ENCODE measurements at places on chromosomes 1 and 21.
A peak's percentile ranks its signal among the peaks of the same experiment; 100 is the strongest.

DNA sequence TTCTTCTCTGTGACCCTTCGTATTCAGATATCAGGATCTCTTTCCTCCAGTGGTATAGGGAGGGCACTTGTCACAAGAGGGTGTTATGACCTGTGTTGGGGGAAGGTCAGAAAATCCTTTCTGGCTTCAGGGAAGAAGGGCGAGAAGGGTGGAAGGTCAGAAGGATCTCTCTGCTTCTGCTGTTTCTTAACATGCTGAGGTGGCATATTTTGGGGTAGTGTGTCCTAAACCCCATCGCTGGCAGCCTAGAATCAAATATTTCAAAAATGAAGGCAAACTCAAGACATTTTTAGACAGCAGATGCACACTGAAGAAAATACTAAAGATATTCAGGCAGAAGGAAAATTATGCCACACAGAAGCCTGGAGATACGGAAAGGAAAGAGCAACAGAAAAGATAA, 207.6 kb downstream of the TM2D1 start:
- no peak for DNase-seq

DNA sequence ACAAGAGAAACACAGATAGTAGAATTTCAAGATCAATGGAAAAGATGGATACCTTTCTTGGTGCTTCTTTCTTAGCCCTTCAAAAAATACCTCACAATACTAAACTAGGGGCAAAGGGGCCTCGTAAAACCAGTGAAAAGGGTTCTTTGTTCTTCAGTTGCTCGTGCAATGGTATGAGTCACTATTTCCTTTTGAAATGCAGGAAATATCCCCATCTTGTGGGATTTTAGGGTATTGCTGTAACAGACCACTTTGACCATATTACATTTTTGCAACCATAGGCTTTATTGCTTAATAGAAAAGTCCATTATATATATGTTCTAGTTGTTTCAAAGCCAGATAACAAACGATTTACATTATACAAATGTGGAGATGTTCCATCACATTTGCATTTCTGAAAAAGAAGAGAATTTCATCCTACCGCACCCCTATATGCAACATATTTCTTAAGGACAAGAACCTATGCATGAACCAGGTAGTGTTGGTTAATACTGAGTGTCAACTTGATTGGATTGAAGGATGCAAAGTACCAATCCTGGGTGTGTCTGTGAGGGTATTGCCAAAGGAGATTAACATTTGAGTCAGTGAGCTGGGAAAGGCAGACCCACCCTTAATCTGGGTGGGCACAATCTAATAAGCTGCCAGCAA, 88.6 kb upstream of the PKN2 start:
- DNase-seq: peak; percentile 24

GRCh38 chr1:2472109-2472508, 4.0 kb upstream of the PLCH2 start:
- no peak for DNase-seq

- no peak for DNase-seq
Measured at GRCh38 chr1:176315519-176316220, 108.6 kb upstream of the COP1 start.

DNA sequence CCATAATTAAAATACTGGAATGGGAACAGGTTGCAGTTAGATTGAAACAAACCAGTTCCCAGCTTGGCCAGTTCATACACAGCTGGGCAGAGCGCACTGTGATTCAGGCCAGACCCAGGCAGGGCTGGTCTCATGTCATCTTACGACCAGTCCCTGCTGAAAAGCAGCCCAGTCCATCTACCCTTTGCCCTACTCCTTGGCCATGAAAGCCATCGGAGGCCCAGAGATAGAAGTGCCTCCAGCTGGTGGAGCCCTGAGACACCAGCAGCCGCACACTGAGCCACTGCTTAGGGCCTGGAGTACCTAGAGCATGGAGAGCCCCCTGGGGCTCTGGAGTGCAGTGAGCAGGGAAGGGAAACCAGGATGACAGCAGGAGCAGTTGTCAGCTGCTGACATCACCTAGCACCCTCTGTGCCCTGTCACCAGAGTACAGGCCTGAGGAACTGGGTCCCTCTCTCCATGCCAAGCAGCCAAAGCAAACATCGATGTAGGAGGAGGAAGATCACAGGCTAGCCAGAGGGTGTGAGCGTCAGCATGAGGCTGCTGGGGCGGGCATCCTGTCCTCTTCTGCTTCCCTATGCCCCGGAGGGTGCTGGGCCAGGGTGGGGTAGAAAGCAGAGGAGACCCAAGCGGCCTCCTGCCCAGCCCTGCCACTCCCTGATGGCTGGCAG, 34.2 kb upstream of the TMEM125 start:
- DNase-seq: no peak

- DNase-seq: no peak
Measured at GRCh38 chr21:45377866-45378257, 27.1 kb upstream of the COL18A1 start.

- DNase-seq: no peak
Measured at GRCh38 chr1:225877580-225877979, 4.6 kb downstream of the TMEM63A start.

- no peak for DNase-seq
Measured at GRCh38 chr1:197917805-197918651, 856 bp downstream of the LHX9 start.

- no peak for DNase-seq
Measured at GRCh38 chr1:11314959-11315358, 42.0 kb downstream of the UBIAD1 start.

DNA sequence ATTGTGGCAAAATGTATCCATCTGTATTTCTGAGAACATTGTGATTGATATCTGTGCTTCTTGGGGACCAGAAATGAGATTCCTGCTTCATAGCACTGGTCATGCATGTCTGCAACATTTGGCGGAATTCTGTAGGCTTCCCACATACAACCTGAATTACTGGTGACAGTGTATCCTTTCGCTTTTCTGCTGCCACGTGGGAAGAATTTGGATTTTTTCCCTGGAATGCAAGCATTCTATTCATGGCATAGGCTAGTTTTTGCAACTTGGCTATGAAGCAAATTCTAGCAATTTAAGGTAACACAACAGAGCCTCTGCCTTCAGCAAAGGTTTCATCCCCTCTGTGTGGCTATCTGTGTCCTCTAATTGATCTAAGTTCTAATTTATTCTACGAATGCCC, 85.9 kb downstream of the BCAR3 start:
- DNase-seq: no peak

GRCh38 chr1:198741744-198742143, 102.9 kb downstream of the PTPRC start:
- no peak for DNase-seq

DNA sequence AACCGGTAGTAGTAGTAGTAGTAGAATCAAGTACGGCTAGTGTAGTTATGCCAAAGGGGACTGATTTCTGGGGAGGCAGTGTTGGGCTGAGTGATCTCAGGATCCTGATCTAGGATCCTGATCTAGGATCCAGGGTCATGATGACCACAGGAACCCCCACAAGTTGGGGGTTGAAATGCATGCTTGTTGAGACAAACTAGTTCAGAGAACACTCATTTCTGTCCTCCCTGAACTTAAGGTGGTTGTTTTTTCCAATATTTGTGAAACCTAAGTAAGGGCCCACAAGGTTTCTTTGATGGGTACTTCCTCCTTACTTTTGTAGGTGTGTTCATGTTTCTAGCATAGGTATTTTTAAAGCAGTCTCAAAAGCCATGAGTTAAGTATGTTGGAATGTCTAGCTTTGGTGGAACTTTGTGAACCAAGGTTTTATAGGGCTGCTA, 33.9 kb upstream of the PDC start:
- no peak for DNase-seq

- no peak for DNase-seq
Measured at GRCh38 chr1:169886931-169887330, 6.8 kb downstream of the SCYL3 start.

GRCh38 chr1:55382806-55383305, 167.7 kb upstream of the USP24 start:
- no peak for DNase-seq

DNA sequence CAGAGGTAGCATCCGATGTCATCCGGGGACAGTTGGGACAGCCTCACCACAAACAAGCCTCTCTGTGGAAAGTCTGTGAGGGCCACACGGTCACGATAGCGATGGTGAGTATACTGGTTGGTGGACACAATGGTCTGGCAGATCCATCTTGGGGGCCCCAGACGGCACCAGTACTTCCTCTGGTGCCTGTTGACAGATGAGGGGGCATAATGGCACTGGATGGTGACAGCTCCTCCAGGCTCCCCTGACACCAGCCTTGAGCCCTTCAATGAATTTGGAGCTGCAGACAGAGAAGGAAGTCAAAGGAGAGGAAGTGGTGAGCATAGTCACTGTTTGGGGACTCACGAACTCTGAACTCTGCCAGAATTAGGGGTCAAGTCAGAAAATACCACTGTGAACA, 8.0 kb downstream of the FCAMR start:
- DNase-seq: no peak

GRCh38 chr1:175373786-175374623, 181.4 kb upstream of the KIAA0040 start:
- no peak for DNase-seq

DNA sequence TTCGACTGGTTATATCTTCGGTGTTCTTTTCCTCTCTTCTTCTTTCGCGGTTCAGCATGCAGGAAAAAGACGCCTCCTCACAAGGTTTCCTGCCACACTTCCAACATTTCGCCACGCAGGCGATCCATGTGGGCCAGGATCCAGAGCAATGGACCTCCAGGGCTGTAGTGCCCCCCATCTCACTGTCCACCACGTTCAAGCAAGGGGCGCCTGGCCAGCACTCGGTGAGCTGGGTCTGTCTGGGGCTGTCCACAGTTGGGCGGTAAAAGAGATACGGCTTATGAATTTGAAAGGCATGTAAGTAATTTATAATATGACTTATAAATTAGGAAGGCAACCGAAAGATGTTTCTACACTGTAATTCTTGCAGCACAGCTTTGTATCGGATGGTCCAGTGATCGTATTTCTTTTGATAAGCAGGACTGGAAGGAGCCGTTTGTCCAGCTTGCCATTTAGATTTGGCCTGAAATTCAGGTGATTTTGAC, 334 bp downstream of the CTH start:
- no peak for DNase-seq

GRCh38 chr1:944341-945325, 14.4 kb downstream of the NOC2L start:
- no peak for DNase-seq

GRCh38 chr1:169099561-169099960, 6.9 kb upstream of the ATP1B1 start:
- DNase-seq: no peak

DNA sequence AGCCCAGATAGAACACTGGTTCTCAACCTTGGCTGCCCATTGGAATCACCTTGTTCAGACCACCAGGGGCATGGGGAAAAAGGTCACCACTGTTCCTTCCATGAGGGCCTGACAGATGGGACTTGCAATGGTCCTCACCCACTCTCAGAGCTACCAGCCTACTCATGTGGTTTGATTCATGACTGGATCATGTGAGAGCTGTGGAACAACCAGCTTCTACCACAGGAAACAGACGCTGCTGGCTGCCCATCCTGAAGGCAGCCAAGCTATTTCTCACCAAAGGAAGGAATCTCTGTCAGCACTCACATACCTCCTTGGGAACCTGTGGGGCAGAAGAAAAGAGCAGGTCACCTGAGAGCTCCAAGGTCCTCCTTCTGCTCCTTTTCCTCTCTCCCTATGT, 53.6 kb downstream of the CAPN8 start:
- DNase-seq: no peak

DNA sequence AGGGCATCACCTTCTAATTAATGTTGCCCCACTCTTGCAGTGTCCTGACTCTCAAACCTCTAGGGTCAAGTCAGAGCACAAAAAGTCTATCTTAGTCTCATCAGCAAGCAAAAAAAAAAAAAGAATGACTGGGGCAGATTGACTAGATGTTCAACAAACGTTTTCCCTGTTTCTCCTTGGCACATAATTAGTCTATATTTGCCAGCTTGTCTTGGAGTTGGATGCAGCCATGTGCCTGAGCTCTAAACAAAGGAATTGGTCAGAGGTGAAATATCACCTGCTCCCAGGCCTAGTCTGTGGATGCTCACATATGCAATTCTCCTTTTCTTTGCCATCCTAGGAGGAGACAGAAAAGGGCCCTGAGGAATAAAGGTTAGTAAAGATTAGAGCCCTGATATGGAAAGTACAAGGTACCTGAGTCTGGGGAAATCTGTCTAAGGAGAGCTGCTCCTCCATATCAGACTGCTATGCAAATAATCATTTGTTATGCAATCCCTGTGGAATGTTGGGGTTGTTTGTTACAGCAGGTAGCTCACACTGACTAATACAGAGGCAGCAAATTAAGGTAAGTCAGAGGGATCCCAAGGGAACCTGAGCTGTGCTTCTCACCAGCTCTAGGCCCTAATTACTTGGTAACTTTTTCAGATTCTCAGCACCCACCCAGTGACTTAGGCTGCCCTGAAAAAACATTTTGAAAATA, 130.8 kb downstream of the BRINP2 start:
- DNase-seq: no peak

GRCh38 chr1:2556277-2556677, at the start of gene TNFRSF14:
TSS of gene TNFRSF14 (plus strand) at chr1:2556371. CDS start at chr1:2556665, 294 bp downstream.
- DNase-seq: no peak

- no peak for DNase-seq
Measured at GRCh38 chr1:5978452-5978851, 13.8 kb downstream of the NPHP4 start.

DNA sequence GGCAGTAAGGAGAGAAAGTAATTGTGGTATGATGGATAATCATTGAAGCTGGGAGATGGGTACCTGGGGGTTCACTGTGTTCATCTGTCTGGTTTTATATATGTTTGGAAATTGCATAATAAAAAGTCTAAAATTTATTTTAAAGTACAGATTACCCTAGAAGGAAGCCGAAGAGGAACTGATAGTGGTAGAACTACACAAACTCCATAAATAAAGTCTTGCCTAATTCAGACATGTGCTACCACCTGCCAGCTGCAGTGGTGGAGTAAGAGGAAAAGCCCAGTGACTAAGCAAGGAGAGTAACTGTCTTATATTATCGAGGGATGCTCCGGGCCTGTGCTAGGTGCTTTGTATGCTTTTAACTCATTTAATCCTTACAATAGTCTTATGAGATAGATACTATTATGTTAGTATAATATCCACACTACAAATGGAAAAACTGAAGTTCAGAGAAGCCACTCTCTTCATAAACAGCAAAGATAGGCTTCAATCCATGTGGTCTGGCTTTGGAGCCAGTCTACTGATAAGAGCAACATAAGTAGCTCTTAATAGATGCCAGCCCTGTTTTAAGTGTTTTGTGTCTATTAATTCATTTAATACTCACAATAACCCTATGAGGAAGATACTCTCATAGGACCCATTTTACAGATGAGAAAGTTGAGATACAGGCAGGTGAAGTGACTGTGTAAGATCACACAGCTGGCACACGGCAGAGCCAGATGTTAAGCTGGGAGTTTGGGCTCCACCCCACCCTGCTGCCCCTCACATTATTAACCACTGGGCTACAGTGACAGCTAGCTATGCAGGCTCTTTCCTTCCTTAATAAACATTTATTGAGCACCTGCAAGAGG, 56.8 kb upstream of the HNRNPU start:
- no peak for DNase-seq

DNA sequence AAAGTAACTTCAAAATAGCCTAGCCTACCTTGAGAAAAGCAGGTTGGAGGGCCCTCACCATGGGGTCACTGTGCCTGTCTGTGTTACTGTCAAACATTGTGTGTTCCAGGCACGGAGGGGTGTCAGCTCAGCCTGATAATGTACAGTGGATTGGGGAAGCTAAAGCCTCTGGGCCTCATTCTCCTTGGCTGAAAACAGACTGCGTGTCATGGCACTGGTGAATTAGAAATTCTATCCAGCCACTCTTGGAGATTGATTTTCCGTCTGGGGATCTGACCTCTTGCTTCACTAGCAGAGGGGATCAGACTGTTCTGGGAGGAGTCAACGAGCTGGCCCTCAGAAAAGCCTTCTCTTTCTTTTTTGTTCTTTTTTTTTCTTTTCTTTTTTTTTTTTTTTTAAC, 123.5 kb upstream of the HOOK1 start:
- DNase-seq: no peak

GRCh38 chr1:6330410-6330911, 63.1 kb downstream of the ACOT7 start:
- DNase-seq: no peak
